ENCODE measurements at places on chromosomes 13 and 19.

DNA sequence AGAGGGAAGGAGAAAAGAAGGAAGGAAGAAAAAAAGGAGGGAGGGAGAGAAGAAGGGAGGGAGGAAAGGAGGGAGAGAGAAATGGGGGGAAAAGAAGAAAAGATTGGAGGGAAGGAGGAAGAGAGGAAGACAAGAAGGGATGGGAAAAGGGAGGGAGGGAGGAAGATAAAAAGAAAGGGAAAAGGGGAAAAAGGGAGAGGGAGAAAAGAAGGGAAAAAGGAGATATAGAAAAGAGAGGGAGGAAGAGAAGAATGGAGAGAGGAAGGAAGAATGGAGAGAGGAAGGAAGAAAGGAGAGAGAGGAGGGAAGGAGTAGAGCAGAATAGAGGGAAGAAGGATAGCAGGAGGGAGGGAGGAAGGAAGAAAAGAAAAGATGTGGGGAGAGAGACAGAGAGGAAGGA, 334.6 kb downstream of the TSHZ3 start:
- no peak for DNase-seq

- peak; percentile 50 for DNase-seq
Observed at GRCh38 chr19:19460761-19461265, 54.5 kb downstream of the TSSK6 start.

GRCh38 chr13:69591437-69591836, 516.2 kb upstream of the ATXN8OS start:
- DNase-seq, result no peak

- no peak for DNase-seq
Observed at GRCh38 chr13:85601526-85601925, 197.7 kb downstream of the SLITRK6 start.

- no peak for DNase-seq
Observed at GRCh38 chr19:18160493-18160970, 7.6 kb downstream of the PIK3R2 start.

DNA sequence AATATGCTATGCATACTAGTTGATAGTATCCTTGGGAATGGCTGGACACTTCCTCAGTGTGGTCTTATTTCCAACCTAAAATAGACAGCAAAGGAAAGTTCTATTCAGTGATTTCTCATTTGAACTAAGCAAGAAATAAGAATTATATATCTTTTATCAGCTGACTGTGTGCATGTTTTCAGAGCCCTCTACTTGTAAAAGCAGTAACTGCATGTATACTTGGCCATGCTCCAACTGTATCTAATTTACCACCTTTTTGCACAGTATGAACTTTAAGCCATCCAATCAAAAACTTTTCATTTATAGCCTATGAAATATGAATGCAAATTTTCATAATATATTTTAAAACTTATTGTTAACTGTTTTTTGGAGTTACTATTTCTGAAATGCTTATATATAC, 136.4 kb upstream of the PCDH9 start:
- no peak for DNase-seq

DNA sequence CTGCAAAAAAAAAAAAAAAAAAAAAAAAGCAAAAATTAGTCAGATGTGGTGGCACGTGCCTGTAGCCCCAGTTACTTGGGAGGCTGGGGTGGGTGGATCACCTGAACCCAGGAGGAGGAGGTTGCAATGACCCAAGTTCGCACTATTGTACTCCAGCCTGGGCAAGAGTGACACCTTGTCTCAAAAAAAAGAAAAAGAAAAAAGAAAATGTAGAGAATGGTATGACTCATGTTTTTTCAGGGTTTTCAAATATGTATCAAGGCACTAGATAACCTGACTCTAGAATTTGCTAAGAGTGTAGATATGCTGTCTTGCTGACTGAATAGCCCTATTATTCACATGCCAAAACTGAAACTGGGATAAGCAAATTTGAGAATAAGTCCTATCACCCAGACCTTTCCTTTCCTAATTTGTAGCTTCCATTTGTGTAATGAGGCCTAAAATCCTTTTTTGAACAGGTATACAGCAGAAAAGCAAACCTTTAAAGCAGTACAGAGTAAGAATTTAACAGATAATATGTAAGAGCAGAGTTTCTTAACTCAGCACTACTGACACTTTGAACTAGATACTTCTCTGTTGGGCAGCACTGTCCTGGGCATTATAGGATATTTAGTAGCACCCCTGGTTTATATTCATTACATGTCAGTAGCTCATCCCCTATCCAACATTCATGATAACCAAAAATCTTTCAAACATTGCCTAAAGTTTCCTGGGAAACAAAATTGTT, 108.6 kb downstream of the ELF1 start:
- no peak for DNase-seq

GRCh38 chr13:65188721-65189120, 2041.4 kb downstream of the PCDH9 start:
- DNase-seq, result no peak

DNA sequence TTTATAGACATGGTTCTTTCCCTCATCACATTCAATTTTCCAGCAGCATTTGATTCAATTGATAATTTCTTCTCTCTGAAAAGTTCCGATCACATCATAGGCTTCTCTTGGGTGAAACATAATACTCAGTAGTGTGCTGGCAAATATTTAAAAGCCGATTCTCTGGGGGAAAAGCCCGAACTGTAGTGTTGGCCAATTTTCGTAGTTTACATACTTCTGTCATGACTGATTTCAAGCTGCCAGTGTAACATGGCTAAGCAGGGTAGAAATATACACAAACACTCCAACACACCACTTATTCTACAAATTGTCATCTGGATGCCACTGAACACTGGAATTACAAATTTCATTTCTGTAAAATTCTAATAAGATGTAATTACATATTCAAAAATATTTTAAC, 56.1 kb upstream of the FREM2 start:
- no peak for DNase-seq

- no peak for DNase-seq
Observed at GRCh38 chr13:44618326-44618725, 42.2 kb upstream of the TSC22D1 start.

- DNase-seq, result no peak
Observed at GRCh38 chr13:89862691-89863036, 1484.8 kb upstream of the MIR17HG start.

DNA sequence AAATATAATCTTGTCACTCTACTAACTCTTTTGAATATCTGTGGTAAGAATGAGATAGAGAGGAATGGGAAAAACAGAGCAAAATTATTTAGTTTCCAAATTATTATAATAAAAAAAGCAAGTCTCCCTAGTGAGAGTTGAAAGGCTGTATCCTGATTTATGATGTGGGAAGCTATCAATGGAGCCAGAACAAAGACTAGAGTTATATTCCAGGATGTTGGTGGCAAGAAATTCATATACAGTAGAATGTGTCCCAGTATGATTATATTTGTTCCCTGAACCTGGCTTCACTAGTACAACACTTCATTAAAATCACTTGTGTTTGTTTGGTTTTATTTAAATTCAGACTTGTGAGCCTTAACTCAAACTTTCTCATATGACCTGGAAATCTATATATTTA, 630.3 kb downstream of the GPC5 start:
- DNase-seq, result no peak

GRCh38 chr13:58843567-58843966, 1212.0 kb downstream of the PCDH17 start:
- no peak for DNase-seq

GRCh38 chr19:2096034-2096479, at the start of gene MOB3A:
MOB3A (minus strand) TSS chr19:2096326; CDS start chr19:2078560, 17,766 bp downstream.
- peak; percentile 79 for DNase-seq

Data from activated T-helper 1 cell treated with Interleukin-2 at 50 U/mL for 16 hours (primary cell).